ENCODE measurements at places on chromosomes 12 and 14. TPM values are rescaled to one million over a fixed set of nuclear protein-coding genes. Genes with fewer than 3 reads are reported as not detected.

PITPNM2 gene
- 3.6 TPM for total RNA-seq

- H3K27ac ChIP-seq = no peak overlapping the region
- H3K27me3 ChIP-seq = peaks cover 27% of the 10 kb centered on the region
- H3K36me3 ChIP-seq = no peaks in the 10 kb centered on the region
Measured at GRCh38 chr12:113587720-113588119, 116.0 kb upstream of the LHX5 start.

- no peak overlapping the region for H3K4me3 ChIP-seq
- no peak overlapping the region for H3K27ac ChIP-seq
- peaks cover 1% of the 10 kb centered on the region for H3K27me3 ChIP-seq
- H3K36me3 ChIP-seq = no peaks in the 10 kb centered on the region
- no peaks in the 10 kb centered on the region for H3K4me1 ChIP-seq
Measured at GRCh38 chr14:36057452-36058116, 118.9 kb downstream of the PTCSC3 start.

DNA sequence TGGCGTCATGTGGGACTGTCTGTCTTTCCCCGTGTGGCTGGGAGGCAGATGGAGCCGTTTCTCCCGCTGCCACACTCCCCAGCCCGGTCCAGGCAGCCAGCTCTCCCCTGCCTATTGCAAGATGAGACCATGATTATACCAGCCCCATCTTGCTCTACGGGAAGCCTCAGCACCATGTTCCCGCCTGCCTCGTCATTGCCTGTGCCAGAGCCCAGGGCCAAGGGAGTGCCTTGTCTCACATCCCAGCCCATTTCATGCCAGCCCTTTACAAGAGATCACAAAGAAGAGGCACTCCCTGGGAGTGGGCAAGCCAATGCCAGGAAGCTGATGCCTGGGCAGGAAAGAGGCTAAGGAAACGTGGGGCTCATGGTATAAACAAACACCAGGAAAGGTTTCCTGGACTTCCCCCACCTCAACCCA lies 23.9 kb downstream of the GPR68 start:
- no peak for DNase-seq
- H3K27me3 ChIP-seq = peaks cover 2% of the 10 kb centered on the region
- H3K4me1 ChIP-seq = peaks cover 17% of the 10 kb centered on the region

GRCh38 chr12:24226745-24227350 lies 277.4 kb upstream of the SOX5 start:
- no peaks in the 10 kb centered on the region for H3K4me1 ChIP-seq
- H3K27me3 ChIP-seq = no peaks in the 10 kb centered on the region
- no peak overlapping the region for H3K27ac ChIP-seq

GRCh38 chr12:132837693-132838409 lies 9.2 kb upstream of the GOLGA3 start:
- H3K4me3 ChIP-seq = no peak overlapping the region
- no peak overlapping the region for H3K27ac ChIP-seq
- no peak for DNase-seq
- peaks cover 3% of the 10 kb centered on the region for H3K27me3 ChIP-seq
- H3K4me1 ChIP-seq = no peaks in the 10 kb centered on the region

GRCh38 chr12:4012977-4013968 lies 140.1 kb upstream of the PARP11 start:
- DNase-seq = no peak
- H3K4me1 ChIP-seq = no peaks in the 10 kb centered on the region
- peaks cover 28% of the 10 kb centered on the region for H3K27me3 ChIP-seq
- H3K4me3 ChIP-seq = no peak overlapping the region
- no peak overlapping the region for H3K27ac ChIP-seq

DNA sequence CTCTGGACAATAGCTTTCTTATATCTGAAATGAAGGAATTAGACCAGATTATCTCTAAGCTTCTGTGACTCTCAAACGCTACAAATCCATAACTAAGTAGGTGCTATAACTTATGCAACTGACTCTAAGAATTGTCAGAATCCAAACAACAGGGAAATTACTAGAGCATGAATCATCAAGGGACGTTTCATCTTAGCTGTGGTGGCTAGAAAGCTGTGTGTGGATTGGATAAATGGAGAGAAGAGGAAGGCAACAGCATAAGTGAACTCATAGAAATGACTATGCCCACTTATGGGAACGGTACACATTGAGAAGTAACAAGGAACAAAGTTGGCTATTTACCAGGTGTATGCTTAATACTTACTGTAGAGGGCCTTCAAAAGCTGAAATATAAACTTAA lies 96.0 kb upstream of the NEDD1 start:
- no peaks in the 10 kb centered on the region for H3K27me3 ChIP-seq
- peak; percentile 90 for DNase-seq
- peaks cover 8% of the 10 kb centered on the region for H3K36me3 ChIP-seq
- peak overlapping the region; percentile 53 for H3K4me3 ChIP-seq

- H3K4me1 ChIP-seq = peaks cover 49% of the 10 kb centered on the region
- H3K27me3 ChIP-seq = no peaks in the 10 kb centered on the region
- no peak overlapping the region for H3K4me3 ChIP-seq
- no peak overlapping the region for H3K27ac ChIP-seq
- DNase-seq = no peak
- H3K36me3 ChIP-seq = no peaks in the 10 kb centered on the region
Measured at GRCh38 chr12:93126069-93126474, 197.0 kb upstream of the EEA1 start.
